ENCODE measurements at places on chromosomes 4 and X.
A peak's percentile ranks its signal among the peaks of the same experiment; 100 is the strongest.

GRCh38 chr4:183350317-183351071 is 28.3 kb upstream of the CLDN24 start:
- DNase-seq, result no peak

DNA sequence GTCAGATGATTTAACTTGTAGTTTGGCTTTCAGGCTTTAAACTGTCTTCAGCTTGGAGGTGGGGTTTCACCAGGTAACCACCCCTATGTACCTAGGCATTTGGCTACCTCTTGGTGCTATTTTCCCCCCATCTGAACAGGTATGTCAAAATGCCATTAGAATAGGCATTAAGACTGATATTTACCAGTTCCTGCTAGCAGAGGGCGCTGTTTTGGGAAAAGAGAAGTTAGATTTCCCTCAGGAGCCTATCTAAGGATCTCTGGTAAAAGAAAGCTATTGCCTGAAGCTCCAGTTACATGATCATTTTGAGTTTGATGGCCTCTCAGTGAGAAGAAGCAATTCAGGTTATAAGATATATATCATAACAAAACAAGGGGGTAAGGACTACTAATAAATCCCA is 879.1 kb downstream of the SH3BGRL start:
- no peak for DNase-seq

- DNase-seq, result no peak
Measured at GRCh38 chrX:120090208-120090607, 12.7 kb upstream of the RHOXF2B start.

- DNase-seq, result peak; percentile 17
Measured at GRCh38 chrX:27186671-27187070, 276.5 kb downstream of the PPP4R3C start.

DNA sequence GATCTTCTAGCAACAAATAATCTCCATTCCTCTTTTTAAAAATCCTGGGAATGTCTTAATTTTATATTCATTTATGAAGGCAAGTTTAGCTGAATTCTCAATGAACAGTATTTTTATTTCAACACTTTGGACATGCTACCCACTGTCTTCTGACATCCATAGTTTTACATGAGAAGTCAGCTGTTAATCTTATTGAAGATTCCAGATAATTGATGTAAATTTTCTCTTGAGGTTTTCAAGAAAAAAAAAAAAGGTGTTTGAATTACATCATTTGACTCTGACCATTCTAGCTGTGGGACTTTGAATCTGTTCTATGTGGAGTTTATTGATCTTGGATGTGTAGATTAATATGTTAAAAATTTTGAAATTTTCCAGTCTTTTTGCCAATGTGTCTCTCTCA is 28.0 kb downstream of the PDHA2 start:
- no peak for DNase-seq

GRCh38 chr4:122700178-122700725 is 32.3 kb upstream of the BBS12 start:
- DNase-seq, result no peak

- DNase-seq, result no peak
Measured at GRCh38 chr4:158203929-158204328, 6.4 kb upstream of the TMEM144 start.

DNA sequence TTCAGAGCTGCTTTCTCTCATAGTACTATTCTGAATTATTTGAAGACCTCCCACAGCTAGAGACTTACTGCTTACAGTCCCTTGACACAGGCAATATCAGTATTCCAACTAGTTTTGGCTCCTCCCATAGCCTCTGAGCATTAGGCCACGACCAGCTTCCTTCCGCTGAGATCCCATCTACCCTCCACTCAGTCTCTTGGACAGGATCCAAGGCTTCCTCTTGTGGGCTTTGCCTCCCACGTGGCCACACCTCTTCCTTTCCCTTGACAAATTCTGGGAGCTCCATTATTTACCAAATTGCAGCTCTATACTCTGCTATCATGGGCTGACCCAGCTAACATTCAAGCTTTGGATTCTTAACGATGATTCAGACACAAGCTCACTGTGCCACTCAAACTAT is 470.4 kb upstream of the GALNT7 start:
- no peak for DNase-seq

DNA sequence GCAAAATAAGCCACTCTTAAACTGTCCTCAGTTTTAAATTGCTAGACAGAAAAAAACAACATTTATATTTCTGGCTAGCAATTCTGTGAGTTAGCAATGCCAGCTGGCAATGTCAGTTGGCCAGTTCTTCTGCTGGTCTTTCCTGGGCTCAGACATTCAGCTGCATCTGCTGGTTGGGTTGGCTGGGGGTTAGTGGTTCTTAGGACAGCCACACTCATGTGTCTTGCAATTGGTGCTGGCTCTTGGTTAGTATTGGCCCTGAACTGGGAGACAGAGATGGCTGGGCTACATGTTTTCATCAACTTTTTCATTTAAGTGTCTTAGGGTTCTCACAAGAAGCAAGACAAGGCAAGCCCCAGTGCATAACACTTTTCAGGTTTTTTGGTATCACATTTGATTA is 48.0 kb upstream of the PDLIM5 start:
- DNase-seq, result no peak

DNA sequence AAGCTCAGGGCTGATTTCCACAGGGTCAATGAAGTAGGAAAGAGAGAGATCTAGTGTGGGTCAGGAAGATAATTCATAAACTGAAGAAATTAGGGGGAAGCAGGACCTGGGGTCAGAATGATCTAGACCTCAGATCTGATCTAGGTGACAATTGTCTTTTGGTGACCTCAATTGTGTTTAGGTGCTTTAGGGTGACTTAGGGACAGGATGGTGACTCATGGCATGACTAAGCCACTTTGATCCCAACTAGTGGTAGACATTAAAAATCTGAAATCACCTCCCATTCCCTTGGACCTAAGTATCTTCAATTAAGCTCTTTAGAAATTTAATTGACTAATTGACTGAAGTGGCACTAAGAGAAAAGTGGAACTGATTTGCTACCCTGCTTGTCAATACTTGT is 36.7 kb upstream of the GRXCR1 start:
- no peak for DNase-seq

GRCh38 chrX:39149761-39150160 is 348.5 kb downstream of the MID1IP1 start:
- no peak for DNase-seq

DNA sequence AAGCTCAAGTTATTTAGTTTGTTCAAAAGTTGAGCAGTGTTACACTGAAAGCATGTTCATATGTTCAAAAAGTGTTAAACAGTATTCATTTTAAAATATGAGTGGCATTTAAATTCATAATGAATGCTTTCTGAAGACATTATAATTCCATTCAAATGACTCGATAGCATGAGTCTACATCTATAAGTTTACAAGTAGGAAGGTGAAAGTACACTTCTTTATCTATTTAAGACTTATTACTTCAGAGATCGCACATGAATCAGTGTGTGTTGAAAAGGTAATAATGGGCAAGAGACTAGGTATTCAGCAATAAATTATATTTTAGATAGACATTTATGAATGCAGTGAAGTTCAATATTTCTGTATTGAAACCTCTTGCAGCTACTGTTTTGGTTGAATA is 456.1 kb downstream of the GRXCR1 start:
- DNase-seq, result no peak

GRCh38 chr4:147590249-147590920 is 26.8 kb upstream of the TMEM184C start:
- DNase-seq, result peak; percentile 9

GRCh38 chr4:10565166-10565780 is 108.0 kb upstream of the ZNF518B start:
- DNase-seq, result no peak

- no peak for DNase-seq
Measured at GRCh38 chrX:153767674-153768055, 3.6 kb downstream of the PLXNB3 start.

- DNase-seq, result no peak
Measured at GRCh38 chrX:3518870-3519269, 172.4 kb upstream of the MXRA5 start.

- DNase-seq, result no peak
Measured at GRCh38 chr4:111031001-111031579, 408.2 kb upstream of the PITX2 start.

GRCh38 chr4:138602664-138603063 is 360.5 kb upstream of the SLC7A11 start:
- no peak for DNase-seq

GRCh38 chr4:150126864-150127203 is 48.6 kb downstream of the DCLK2 start:
- no peak for DNase-seq

DNA sequence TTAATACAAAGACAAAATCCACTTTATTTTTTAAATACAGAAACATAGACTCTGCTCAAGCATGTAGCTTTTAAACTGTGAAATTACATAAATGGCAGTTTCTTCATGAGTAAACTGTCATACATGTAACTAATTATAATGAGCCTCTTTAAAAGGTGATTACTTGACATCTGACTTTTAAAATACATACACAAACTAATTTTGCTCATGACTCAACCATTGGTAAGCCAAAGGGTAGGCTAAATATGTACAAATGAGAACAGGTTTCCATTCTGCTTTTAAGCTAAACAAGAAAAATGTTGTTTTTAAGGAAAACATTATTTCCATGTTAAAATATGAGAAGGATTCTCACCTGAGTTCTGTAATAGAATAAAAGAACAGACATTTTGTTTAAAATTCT is 27.9 kb downstream of the CAMK2D start:
- no peak for DNase-seq

GRCh38 chr4:76977736-76978350 is 28.3 kb downstream of the SEPTIN11 start:
- no peak for DNase-seq

All from immature natural killer cell (primary cell).